ENCODE measurements at places on chromosomes 1 and 21.

DNA sequence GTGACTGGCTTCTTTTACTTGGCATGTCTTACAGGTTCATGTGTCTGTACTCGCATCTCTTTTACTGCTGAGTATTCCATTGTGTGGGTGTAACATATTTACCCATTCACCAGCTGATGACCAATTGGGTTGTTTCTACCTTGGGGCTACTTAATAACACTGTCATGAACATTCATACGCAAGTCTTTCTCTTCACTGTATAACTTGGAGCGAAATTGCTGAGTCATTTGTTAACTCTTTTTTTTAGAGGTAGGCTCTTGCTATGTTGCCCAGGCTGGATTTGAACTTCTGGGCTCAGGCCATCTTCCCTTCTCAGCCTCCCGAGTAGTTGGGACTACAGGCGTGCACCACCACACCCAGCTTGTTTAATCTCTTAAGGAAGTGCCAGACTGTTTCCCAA, 6.5 kb downstream of the PYCR2 start:
- no peak for DNase-seq

DNA sequence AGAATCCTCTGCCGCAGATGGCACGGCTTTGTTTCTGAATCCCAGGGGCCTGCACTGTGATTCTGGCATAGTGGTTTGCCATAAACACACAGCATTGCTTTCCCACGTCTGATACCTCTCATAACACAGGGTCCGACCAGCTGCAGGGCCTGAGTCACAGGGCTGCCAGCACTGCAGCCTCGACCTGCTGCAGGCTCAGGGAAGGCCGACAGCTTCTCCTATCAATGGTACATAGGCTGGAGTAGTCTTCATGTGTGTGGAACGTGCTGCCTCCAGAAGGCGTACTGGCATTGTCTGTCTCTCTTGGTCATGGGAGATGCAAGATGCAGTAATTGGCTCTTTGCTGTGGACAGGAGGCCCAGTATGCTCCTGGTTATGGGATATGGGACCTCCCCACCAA, 53.5 kb upstream of the PDE9A start:
- DNase-seq, result no peak

DNA sequence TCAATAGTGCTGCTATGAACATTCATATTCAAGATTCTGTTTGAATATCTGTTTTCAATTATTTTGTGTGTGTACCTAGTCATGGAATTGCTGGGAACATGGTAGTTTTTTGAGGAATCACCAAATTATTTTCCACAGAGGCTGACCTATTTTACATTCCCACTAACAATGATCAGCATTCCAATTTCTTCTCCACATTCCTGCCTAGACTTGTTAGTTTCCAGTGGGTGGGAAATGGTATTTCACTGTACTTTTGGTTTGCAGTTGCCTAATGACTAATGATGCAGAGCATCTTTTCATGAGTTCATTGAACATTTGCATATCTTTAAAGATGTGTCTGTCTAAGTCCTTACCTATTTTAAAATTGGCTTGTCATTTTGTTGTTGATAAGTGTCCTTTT, 1182.6 kb upstream of the B3GALT2 start:
- DNase-seq, result peak; percentile 39

GRCh38 chr1:7623842-7624241, 147.3 kb upstream of the VAMP3 start:
- no peak for DNase-seq

GRCh38 chr1:175976865-175977642, 230.0 kb downstream of the COP1 start:
- DNase-seq, result peak; percentile 30

- peak; percentile 37 for DNase-seq
Measured at GRCh38 chr1:97920276-97920831, 480 bp downstream of the DPYD start.

- DNase-seq, result no peak
Measured at GRCh38 chr21:32403201-32403777, 9.2 kb upstream of the EVA1C start.

- no peak for DNase-seq
Measured at GRCh38 chr21:43818685-43819084, 29.3 kb downstream of the RRP1 start.

DNA sequence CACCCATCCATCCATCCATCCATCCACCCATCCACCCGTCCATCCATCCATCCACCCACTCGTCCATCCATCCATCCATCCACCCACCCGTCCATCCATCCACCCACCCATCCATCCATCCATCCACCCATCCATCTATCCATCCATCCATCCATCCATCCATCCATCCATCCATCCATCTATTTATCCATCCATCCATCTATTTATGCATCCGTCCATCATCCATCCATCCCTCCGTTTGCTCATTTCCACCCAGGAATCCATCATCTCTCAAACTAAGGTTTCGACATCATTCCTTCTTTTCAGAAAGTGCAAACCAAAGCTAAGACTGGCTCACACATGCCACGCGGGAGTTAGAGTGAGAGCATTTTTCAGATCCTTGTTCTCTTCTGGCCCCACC, 52.8 kb upstream of the POFUT2 start:
- DNase-seq, result no peak

DNA sequence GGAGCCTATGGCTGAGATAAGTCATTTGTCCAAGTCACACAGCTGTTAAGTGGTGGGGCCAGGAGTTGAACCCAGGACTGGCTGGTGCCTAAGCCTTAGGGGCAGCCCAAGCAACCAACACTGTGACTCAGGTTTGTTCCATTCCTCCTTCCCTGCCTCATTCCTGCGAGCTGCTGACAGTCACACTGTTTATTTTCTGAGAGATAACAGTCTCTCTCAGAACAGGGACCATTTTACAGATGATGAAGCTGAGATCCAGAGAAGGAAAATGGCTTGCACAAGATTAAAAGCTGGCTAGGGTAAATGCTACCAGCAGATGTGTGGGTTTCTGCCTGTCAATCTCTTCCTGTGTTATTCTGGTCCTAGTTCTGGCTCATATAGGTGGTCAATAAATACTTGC, 24.3 kb upstream of the TCEA3 start:
- no peak for DNase-seq

GRCh38 chr1:7646981-7647901, 123.9 kb upstream of the VAMP3 start:
- DNase-seq, result no peak

- no peak for DNase-seq
Measured at GRCh38 chr1:59761443-59761842, 53.3 kb upstream of the HOOK1 start.

- no peak for DNase-seq
Measured at GRCh38 chr1:161088587-161089110, 709 bp downstream of the NECTIN4 start.

DNA sequence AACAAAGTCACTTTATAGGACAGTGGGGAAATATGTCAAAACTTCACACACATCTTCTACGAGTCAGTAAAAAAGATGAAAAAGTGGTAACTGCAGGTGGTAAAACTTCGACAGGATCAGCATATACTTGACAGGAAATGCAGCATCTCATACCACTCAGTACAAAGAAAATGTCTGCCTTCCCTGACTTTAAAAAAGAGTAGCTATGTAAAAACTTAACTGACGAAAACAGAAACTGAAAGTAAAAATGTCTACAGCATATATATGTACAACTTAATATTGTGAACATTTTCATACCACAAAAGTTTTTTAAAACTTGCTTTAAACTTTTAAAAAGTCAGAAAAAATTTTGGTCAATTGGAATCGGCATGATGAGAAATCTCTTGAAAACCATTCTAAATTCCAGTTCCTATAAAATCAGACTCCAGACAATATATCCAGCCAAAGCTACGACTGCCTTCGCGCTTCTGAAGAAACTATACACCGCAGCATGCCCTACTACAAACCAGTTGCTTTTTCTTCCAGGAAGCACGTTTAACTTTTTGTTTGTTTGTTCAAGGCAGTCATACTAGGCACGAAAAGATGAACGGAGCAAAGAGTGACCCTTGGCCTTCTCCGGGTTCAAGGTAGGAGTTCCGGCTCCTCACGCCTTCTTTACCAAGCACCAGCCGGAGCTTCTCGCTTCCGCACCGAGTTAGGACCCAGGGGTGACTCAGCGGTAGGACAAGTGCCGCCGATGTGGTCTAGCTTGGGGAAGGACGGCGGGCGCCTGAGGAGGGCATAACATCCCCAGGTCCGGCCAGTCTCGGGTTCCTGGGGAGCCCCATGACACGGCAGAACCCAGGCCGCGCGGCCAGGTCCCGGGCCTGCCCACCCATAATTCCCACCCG, 612 bp downstream of the PSMA5 start:
- DNase-seq, result peak; percentile 31

- DNase-seq, result no peak
Measured at GRCh38 chr21:32712641-32713040, 15.2 kb downstream of the SYNJ1 start.

DNA sequence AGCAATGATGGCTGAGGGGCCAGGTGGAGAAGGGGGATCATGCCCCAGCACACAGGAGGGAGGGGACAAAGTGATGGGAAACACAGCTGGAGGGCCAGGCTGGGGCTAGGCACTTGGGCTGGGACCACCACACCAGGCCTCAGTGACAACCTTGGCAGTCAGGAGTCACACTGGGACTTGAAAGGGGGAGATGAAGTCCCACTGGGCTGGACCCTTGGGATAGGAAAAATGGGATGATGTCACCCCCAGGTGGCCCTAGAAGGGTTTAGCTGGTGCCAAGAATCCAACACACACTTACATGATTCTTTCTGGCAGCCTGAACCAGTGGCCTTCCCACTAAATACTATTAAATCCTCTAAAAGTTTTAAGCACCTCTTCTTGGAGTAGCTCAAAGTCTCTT, 17.1 kb downstream of the ZBTB17 start:
- DNase-seq, result no peak

DNA sequence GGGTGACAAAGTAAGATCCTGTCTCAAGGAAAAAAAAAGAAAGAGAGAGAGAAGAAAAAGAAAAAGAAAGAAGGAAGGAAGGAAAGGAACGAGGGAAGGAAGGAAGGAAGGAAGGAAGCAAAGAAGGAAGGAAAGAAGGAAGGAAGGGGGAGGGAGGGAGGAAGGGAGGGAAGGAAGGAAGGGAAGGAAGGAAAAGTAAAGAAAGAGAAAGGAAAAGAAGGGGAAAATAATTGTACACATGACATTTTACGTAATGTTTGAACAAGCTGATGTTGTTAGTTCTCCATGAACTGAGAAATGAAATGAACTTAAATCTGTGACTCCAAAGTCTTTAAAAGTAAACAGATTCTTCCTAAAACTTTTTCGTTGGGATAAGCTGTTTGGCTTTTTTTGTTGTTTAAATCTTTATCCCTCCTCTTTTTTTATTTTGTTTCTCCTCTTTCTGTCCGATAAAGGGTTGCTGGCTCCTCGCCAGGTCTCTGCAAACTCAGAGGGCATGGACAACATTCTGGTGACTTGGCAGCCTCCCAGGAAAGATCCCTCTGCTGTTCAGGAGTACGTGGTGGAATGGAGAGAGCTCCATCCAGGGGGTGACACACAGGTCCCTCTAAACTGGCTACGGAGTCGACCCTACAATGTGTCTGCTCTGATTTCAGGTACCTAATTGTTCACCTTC, 59.8 kb downstream of the IL12RB2 start:
- no peak for DNase-seq

DNA sequence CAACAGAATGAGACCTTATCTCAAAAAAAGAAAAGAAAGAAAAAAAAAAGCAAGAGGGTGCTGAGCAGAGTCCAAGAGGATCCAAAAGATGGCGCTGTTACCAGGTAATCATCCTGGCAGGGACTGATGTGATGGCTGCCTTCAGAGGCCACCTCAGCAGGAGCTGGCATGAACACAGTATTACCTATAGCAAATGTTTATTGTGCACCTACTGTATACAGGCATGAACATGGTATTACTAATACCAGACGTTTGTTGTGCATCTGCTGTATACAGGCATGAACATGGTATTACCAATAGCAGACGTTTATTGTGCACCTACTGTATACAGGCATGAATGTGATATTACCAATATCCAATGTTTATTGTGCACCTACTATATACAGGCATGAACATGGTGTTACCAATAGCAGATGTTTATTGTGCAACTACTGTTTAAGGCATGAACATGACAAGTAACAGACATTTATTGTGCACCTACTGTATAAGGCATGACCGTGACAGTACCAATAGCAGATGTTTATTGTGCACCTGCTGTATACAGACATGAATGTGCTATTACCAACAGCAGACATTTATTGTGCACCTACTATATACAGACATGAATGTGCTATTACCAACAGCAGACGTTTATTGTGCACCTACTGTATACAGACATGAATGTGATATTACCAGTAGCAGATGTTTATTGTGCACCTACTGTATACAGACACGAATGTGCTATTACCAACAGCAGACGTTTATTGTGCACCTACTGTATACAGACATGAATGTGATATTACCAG, 115.1 kb upstream of the TMEM51 start:
- DNase-seq, result no peak

- no peak for DNase-seq
Measured at GRCh38 chr1:203304391-203304918, 864 bp upstream of the BTG2 start.

DNA sequence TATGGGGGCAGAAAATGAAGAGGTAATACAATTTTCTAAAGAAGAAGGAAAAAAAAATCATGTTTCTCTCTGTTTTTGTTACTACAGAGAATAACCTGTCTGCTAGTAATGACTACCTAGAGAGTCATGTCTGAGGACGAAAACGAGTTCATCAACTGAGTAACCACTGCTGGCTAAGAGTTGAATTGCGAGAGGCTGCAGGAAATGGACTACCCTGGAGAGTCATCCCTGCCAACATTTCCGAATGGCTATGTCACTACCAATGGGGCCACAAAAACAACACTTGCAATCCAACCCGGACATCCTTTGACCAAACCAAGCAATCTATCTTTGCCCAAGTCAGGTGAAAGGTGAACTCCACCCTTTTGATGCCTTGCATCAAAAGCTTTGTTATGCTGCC, 120.6 kb downstream of the FCRL5 start:
- DNase-seq, result peak; percentile 34

DNA sequence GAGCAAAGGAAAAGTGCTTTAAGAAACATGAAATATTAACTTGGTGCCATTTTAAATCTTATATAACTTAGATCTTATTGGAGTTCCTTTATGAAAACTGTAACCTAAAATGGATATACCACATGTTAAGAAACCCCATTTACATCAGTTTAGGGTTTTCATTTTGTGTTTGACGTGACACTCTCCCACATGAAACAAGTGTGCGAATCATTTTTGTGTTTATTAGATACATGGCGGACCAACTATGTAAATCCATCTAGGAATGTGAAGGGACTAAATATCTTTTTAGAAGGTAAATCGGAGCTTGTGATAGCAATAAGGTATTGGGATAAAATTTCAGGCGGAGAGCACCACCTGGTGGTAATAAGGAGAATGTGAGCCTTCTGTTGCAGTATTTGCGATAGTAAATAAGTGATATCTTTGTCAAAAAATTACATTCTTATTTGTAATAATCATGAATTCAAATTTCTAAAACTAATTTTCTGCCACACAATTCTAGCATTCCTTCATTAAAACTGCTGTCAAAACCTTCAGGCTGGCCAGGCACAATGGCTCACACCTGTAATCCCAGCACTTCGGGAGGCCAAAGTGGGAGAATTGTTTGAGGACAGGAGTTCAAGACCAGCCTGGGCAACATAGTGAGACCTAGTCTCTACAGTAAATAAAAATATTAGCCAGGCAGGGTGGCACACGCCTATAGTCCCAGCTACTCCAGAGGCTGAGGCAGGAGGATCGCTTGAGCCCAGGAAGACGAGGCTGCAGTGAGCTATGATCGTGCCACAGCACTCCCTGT, 31.3 kb downstream of the SMAP2 start:
- DNase-seq, result peak; percentile 23

Data from HS-5 (cell line).